ENCODE measurements at places on chromosomes 2 and 18. TPM values are rescaled to one million over a fixed set of nuclear protein-coding genes. Genes with fewer than 3 reads are reported as not detected.

RGPD3 gene
- 0.12 TPM for polyA plus RNA-seq

OTOF gene
- polyA plus RNA-seq: 0.05 TPM

DYNAP gene
- polyA plus RNA-seq: not detected

GKN2 gene
- 3.3 TPM for polyA plus RNA-seq

SMC6 gene
- 26.0 TPM for polyA plus RNA-seq

DOK6 gene
- polyA plus RNA-seq: not detected

PTPRN gene
- polyA plus RNA-seq: 0.90 TPM

HOXD11 gene
- 3.7 TPM for polyA plus RNA-seq

TGFA gene
- 7.1 TPM for polyA plus RNA-seq

C2orf42 gene
- polyA plus RNA-seq: 8.3 TPM

TOGARAM2 gene
- 0.35 TPM for polyA plus RNA-seq

UGT1A4 gene
- 0.05 TPM for polyA plus RNA-seq

CAPN14 gene
- 0.09 TPM for polyA plus RNA-seq

TLX2 gene
- 0.58 TPM for polyA plus RNA-seq

ZSWIM2 gene
- polyA plus RNA-seq: not detected

CD8B2 gene
- not detected for polyA plus RNA-seq

TMX3 gene
- polyA plus RNA-seq: 27.8 TPM

SDC1 gene
- 157 TPM for polyA plus RNA-seq

MSGN1 gene
- not detected for polyA plus RNA-seq

UGT1A10 gene
- not detected for polyA plus RNA-seq

PPP1R7 gene
- 136 TPM for polyA plus RNA-seq

KCNE4 gene
- polyA plus RNA-seq: 2.3 TPM

ARHGEF33 gene
- 0.14 TPM for polyA plus RNA-seq

LDLRAD4 gene
- polyA plus RNA-seq: 4.6 TPM

FBXO48 gene
- 0.74 TPM for polyA plus RNA-seq

IGFBP5 gene
- 0.46 TPM for polyA plus RNA-seq

LCT gene
- polyA plus RNA-seq: 0.05 TPM

GALM gene
- 36.2 TPM for polyA plus RNA-seq

PNO1 gene
- polyA plus RNA-seq: 57.7 TPM

All from A549 (cell line).